Nucleus accumbens (tissue), 56 donors: ENCODE measurements at places on chromosomes 4 and X.

DNA sequence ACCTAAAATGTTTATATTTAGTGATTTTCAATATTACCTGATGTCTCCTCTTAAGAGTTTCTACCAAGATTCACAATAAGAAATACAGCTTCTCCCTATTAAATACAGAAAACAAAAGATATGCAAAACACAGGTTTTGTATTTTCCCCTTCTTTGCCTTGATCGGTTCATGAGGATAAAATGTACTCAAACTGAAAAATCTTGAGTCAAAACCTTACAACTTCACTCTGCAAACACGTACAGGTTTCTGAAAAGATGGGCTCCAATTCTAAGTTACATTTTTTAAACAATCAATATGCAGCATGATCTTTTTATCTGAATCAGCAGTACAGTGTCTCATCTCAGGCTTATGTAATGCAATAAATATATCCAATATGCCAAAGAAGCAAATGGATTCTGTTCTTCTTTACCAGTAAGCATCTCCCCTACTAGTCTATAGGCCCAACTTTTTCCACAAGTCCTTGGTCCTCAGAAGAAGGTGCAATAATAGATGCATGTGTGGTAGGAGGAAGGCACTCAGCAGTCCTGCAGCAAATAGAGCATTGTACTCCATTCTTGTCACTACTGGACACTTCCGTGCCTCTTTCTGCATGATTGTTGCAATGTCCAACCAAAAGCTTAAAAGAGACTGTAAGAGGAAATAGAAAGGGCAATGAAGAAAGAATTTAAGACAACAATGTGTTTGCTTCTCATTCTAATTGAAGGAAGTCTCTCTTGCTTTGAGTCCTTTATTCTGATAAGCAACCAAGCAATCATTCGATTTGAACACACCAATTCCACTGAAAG lies 3.2 kb downstream of the MAPK10 start:
- no peak for DNase-seq

GRCh38 chr4:1579901-1580691 lies 104.0 kb downstream of the FAM53A start:
- peak; percentile 11 for DNase-seq

DNA sequence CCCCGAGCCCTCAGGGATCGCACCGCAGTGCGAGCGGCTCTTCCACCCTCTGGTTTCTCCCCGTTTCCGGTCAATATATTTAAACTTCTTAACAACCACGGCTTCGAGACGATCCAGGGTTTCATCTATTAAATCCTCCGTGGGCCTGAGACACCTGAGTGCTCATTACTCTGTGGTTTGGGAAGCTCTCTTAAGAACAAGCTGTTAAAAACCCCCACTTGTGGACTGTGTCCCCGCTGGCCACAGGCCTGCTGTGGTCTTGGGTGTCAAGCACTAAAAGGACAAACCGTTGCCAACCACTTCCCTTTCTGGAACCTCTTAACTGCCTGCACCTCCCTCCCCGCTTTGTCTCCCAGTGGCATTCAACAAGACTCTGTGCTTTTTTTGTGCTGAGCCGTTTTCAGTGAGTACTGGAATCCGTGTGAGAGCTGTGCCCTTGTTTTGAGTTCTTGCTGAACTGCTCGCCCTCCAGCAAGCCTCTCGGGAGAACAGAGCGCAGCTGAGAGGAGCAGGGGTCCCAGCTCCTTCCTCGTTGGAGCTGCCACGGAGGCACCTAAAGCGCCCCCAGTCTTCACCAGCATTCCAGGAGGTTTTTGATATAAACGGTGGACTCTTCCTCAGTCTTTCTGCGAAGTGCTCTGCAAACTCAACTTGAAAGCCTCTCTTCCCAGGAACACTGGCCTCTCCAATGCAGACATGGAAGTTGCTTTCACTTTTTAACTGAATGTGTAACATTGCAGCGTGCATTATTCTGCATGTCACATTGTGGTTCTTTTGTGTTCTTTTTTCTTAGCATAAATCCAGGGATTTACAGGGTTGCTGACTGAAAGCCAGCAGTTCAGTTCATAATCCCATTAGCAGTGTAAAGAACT lies 691 bp upstream of the IGFBP7 start:
- DNase-seq, result peak; percentile 23

DNA sequence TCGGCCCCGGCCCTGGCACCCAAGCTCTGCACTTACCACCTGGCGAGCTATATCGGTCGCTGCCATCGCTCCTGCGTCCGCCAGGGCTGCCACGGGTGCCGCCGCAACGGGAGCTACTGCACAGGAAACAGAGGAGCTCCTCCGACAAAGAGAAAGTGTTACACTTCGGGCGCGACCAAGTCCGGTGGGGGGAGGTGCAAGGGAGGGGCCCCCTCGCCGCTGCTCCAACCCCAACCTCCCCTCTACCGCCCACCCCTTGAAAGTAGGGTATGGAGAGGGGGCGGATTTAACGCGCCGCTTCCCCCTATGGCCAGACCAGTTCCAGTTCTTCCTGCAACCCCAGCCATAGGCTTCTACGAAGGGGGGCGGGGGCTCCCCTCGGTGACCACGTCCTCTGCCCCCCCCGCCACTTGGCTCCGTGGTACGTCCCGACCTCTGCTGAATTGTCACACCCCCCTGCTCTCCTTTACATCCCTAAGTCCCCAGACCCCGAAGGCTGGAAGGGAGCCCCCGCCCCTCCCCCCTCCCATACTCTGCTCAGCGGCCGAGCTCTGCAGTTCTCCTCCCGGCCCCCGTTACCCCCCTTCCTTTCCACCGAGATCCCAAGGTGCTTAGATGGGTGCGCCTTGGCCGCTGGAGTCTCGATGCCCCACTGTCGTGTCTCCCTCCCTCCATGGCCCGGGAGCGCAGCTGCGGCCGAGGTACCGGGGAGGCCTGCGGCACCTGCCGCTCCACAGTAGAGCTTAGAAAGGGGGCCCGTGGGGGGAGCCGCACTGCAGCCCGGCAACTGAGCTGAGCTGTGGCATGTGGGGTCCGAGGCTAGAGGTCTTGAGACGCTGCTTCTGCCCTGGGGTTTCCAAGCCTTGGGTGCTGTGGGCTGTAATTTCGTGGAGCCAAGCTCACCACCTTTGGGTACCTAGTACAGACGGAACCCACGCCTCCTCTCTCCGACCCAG lies at the start of gene SEPTIN6:
Gene SEPTIN6 (minus strand): TSS at position 129 of the 956 bp plus-strand sequence. CDS start 63 bp downstream, at position 66.
- DNase-seq, result peak; percentile 16
